ENCODE measurements at places on chromosomes 2 and 18.

- DNase-seq, result no peak
Observed at GRCh38 chr2:237941239-237941638, 25.6 kb upstream of the UBE2F start.

DNA sequence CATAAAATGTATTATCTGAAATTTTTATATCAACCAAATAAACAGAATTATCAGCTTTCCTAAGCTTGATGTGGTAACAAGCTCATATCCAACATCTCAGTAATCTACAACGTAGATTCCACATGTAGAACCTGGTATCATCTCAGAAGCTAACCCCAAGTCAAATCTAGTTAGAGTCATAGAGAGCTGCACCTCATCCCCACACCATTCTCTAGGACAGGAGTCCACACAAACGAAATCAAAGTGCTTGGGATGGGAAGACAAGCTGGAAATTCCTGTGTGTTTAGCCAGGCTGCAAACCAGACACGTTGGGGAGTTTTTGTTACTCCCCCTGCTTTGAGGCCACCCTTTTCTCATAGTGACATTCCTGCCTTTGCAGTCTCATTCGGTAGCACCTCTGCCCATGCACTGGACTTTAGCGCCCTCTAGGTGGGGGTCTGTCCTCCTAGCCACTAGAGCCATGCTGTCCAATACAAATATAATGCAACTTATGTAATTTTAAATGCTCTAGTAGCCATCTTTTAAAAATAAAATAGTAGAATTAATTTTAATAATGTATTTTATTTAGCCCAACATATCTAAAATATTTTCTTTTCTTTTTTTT lies 28.1 kb upstream of the SATB2 start:
- peak; percentile 27 for DNase-seq

GRCh38 chr2:237222178-237222577 lies 136.5 kb downstream of the COPS8 start:
- DNase-seq, result no peak

DNA sequence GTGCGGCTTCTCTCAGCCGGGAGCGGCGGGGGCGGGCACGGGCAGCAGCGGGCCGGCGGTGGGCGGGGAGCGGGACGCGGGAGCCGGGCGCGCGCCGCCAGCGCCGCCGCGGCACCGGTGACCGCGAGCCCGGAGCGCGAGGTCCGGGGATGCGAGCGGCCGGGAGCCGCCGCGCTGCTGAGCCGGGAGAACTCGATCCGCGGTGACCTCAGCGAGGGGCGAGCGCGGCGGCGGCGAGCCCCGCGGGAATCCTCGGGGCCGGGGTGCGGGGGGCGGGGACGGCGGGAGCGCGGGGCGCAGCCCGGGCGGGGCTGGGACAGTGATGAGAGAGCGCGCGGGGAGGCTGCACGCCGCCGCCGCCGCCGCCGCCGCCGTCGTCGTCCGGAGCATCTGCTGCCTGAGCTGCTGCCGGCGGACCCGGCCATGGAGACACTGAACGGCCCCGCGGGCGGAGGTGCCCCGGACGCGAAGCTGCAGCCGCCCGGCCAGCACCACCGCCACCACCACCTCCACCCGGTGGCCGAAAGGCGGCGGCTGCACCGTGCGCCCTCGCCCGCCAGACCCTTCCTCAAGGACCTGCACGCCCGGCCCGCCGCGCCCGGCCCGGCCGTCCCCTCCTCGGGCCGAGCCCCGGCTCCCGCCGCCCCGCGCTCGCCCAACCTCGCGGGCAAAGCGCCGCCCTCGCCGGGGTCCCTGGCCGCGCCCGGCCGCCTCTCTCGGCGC lies at the start of gene MTCL1:
Gene MTCL1 (plus strand): TSS at position 319 of the 723 bp plus-strand sequence. CDS start 105 bp downstream, at position 424.
- no peak for DNase-seq

- DNase-seq, result no peak
Observed at GRCh38 chr18:48393170-48393569, 16.0 kb downstream of the ZBTB7C start.

GRCh38 chr2:47346638-47347037 lies 56.3 kb upstream of the MSH2 start:
- no peak for DNase-seq

DNA sequence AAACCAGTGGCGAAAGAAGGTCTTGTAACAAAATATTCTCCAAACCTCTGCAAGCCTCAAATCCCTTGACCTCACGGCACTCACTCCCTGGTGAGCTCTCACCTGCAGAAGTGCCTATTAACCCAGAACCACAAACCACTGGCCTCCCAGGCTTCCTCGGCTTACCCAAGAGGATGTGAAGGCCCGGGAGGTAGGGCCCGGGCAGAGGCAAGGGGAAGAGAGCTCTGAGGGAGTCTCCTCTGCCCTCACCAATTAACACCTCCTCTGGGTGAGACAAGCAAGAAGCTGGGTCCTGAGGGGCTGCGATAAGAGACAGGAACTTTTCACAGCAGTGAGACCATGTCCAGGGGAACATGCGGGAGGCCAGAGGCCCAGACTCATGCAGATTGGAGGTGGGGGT lies 53.7 kb downstream of the EMX1 start:
- no peak for DNase-seq

- DNase-seq, result no peak
Observed at GRCh38 chr2:234022424-234022823, 28.1 kb upstream of the SPP2 start.

- DNase-seq, result no peak
Observed at GRCh38 chr2:108923736-108924579, 65.1 kb downstream of the EDAR start.

DNA sequence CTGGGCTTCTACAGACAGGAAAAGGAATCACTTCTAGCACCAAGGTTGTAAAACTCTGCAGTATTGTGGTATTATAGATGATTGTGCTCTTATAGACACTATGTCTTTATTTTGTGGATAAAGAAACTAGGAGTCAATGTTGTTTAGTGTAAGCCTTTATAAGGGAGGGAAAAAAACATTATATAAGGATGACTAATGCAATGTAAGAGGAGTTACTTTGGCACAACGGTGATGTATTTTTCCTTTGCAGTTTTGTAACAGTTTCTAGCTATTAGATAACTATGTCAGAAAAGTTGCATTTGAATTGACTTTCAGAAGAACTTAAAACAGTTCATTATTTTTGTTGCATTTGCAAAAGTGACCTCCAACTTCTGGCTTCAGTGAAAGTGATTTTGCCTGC lies 545.4 kb downstream of the CCDC85A start:
- no peak for DNase-seq

- DNase-seq, result no peak
Observed at GRCh38 chr2:121902171-121902591, 146.7 kb downstream of the TSN start.

GRCh38 chr18:7452331-7452730 lies 114.8 kb upstream of the PTPRM start:
- DNase-seq, result no peak

DNA sequence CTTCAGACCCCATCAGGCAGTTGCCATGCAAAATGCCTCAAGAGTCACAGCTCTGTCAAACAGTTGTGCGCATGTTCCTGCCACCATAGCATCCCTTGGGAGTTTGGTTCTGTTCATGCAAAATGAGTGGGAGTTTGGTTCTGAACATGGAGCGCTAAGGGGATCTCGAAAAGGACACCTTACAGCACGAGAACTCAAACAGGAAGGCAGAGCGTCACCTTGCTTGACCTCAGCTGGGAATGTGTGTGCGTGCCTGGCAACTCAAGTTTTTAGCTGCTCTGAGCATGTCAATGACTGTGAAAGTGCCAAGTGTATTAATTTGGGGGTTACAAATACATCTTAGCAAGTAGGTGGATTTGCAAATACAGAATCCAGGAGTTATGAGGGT lies 16.6 kb downstream of the MALL start:
- DNase-seq, result no peak

- no peak for DNase-seq
Observed at GRCh38 chr18:35481960-35482366, 15.8 kb downstream of the INO80C start.

DNA sequence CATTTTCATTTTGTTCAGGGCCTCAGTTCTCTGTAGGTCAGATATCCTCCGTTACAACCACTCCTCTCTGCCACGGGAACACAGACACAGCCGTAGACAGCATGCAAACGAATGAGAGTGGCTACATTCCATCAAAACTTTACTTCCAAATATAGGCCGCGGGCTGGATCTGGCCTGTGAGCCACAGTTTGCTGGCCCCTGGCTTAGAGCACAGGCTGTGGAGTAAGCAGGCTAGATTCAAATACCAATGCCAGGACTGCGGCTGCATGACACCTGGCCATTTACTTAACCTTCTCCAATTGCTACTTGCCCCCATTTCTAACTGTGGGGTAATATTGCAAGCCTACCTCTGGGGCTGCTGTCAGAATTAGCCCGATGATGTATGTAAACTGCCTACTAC lies 325.8 kb upstream of the POU3F3 start:
- DNase-seq, result no peak

GRCh38 chr2:32758232-32758631 lies 130.4 kb downstream of the TTC27 start:
- no peak for DNase-seq

GRCh38 chr2:37639631-37640030 lies 31.8 kb downstream of the CDC42EP3 start:
- no peak for DNase-seq

- no peak for DNase-seq
Observed at GRCh38 chr2:43230351-43230885, 4.0 kb upstream of the ZFP36L2 start.

DNA sequence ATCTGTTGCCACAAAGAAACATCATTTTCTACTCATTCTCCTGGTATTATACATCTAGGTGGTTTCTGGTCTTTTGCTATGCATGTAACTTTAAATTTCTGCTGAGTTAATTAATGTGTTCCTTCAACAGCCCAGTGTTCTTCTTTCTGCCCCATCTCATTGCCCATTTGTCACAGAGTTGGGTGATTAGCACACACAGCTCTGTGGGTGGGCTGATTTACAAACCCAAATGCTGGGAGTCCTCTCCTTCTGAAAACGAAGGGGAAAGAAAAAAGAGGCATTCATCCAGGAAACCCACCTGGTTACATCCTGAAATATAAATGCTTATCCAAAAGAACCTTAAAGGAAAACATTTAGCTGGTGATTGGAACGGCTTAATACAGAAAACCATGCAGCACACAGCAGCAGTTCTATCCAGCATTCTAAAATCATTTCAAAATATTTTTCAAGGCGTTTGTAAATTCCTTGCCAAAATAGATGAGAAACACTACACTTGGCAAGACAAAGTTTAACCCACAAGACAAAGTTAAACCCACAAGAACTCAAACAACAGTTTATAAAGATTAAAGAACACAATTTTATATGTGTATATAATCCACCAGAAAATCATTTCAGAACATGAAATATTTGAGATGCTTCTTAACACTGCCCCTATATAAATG lies 177.9 kb downstream of the ANTXR1 start:
- DNase-seq, result no peak

- no peak for DNase-seq
Observed at GRCh38 chr18:75785206-75785605, 357.7 kb upstream of the SMIM21 start.

DNA sequence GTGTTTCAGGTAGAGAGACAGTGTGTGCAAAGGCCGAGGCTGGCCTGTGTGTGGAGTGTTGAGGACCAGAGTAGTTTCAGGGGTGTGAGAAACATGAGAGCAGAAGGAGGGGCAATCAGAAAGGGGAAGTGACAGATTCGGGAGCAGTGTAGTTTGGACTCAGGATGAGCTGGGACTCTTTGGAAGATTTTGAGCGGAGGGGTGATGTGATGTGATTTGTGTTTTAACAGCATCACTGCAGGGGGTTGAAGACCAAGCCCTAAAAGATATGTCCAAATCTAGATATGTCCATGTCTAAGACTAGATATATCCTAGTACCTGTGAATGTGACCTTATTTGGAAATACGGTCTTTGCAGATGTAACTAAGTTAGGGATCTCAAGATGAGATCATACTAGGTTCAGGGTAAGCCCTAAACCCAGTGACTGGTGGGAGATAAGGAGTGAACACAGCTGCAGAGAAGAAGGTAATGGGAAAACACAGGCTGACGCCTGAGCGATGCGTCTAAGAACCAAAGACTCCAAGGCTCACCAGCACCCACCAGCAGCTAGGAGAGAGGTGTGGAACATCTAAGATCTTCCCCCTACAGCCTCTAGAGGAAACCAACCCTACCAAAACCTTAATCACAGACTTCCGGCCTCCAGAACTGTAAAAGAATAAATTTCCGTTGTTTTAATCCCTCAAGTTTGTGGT lies 38.5 kb upstream of the MYO3B start:
- no peak for DNase-seq

DNA sequence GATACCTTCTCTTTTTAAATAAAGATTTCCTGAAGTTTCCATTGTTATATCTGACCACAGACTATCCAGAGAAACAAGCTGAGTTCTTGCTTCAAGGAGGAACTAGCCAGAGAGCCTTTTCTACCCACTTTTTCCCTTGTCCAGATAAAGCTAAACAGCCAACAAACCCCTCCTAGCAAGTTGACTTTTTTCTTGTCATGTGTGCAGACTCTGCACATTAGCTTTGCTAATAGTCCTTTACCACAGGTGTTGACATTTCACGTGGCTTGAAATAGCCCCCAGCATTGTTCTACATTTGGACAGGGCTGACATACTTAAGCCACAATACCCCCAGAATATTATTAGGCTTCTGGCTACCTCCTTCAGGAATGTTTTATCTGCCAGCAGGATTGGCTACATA lies 40.7 kb downstream of the PCBP1 start:
- DNase-seq, result no peak

GRCh38 chr2:74504591-74504990 lies 2.9 kb downstream of the PCGF1 start:
- DNase-seq, result no peak

DNA sequence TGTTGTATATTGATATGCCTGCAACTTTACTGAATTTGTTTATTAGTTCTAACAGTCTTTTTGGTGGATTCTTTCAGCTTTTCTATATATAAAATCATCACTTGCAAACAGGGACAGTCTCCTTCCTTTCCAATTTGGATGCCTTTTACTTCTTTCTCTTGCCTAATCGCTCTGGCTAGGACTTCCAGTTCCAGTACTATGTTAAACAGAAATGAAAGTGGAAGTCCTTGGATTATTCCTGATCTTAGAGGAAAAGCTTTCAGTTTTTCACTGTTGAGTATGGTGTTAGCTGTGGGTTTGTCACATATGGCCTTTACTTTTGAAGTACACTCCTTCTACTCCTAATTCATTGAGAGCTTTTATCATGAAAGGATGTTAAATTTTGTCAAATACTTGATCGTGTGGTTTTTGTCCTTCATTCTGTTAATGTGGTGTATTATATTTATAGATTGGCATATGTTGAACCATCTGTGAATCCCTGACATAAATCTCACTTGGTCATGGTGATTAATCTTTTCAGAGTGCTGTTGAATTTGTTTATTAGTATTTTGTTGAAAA lies 52.9 kb downstream of the REL start:
- no peak for DNase-seq

GRCh38 chr18:13120255-13120654 lies 98.3 kb upstream of the LDLRAD4 start:
- no peak for DNase-seq

Measured in hippocampal formation (tissue), 2 donors.